T-helper 2 cell treated with Interferon-gamma antibody and Interleukin-4, amounts not matched to agents 5 μg/mL and 100 μg/mL, for 36 hours (primary cell): ENCODE measurements at places on chromosomes 16 and 17.
A peak's percentile ranks its signal among the peaks of the same experiment; 100 is the strongest.

DNA sequence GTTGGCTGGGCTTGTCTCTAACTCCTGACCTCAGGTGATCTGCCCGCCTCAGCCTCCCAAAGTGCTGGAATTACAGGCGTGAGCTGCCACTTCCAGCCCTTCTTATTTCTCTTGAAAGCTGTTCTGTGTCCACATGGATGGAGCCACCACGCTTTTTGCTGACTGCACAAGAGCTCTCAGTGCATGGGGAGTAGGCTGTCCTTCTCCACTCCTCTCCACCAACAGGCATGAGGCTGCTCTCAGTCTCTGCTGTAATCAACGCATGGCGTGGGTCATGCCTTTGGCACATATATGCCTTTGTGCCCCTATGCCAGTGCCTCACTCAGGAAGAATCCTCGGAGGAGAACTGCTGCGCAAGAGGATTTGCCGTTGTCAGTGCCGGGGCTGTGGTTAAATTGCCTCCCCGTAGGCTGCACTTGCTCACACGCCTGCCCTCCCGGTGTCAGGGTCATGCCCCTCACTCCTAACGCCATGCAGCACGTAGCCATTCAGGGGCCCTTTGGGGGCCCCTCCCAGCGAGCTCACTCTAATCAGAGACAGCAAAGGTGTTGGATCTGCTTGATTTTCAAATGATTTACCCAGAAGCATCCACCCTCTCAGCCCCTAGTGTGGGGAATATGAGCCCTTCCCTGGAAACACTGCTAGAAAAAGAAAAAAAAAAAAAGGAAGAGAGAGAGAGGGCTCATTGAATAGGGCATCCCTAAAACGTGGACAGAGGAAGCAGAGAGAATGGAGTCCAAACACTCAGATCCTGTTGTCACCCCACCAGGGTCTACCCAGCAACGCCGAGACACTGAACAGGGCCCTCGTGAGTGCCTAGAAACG is 47.5 kb upstream of the ZCCHC14 start:
- no peak for DNase-seq

- DNase-seq = no peak
These were observed 77.0 kb downstream of the HS3ST2 start for GRCh38 chr16:22890976-22891375.

DNA sequence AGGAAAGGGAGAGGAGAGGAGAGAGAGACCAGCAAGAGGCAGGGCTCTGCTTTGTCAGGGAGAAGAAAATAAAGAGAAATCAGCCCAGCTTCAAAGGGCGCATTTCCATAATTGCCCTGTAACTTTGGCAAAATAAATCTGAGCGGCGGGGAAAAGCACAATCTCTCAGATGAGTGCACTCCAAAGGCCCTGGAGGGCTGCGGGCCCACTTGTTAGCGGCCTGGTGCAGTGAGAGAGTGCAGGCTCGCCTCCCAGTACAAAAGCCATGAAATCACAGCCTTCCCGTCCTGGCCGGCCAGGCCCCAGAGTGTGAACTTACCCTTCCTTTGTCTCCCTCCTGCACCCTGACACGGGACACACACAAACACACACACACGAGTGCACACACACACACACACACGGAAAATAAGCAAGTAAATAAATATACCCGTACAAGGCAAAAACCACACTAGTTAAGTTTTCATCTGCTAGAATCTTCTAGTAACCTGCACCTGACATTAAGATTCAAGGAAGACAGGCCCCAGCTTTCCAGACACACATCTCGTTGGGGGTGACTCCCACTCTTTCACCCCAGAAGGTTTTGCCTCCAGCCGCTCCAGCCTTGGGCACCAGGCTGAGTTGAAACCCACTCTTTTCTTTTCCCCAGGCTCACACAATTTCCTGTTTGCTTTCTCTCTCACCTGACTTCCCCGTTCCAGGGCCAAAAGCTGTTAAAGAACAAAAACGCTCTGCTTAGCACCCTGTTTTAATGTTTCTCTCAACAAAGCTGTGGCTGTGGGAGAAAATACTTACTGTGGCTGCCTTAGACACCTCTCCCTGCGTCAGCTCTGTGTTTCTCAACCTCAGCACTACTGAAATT is 8.5 kb downstream of the IRX3 start:
- no peak for DNase-seq

- no peak for DNase-seq
These were observed 65.1 kb upstream of the TNRC6C start for GRCh38 chr17:77893144-77894044.

- DNase-seq = no peak
These were observed 93.9 kb upstream of the FA2H start for GRCh38 chr16:74868501-74868900.

DNA sequence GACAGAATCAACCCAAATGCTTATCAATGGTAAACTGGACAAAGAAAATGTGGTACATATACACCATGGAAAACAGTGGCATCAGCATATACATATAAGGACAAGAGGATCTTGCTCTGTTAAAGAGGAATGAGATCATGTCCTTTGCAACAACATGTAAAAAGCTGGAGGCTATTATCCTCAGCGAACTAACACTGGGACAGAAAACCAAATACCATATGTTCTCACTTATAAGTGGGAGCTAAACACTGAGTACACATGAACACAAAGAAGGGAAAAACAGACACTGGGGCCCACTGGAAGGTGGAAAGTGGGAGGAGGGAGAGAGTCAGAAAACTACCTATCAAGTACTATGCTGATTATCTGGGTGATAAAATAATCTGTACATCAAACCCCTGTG is 447.3 kb upstream of the MAF start:
- no peak for DNase-seq

DNA sequence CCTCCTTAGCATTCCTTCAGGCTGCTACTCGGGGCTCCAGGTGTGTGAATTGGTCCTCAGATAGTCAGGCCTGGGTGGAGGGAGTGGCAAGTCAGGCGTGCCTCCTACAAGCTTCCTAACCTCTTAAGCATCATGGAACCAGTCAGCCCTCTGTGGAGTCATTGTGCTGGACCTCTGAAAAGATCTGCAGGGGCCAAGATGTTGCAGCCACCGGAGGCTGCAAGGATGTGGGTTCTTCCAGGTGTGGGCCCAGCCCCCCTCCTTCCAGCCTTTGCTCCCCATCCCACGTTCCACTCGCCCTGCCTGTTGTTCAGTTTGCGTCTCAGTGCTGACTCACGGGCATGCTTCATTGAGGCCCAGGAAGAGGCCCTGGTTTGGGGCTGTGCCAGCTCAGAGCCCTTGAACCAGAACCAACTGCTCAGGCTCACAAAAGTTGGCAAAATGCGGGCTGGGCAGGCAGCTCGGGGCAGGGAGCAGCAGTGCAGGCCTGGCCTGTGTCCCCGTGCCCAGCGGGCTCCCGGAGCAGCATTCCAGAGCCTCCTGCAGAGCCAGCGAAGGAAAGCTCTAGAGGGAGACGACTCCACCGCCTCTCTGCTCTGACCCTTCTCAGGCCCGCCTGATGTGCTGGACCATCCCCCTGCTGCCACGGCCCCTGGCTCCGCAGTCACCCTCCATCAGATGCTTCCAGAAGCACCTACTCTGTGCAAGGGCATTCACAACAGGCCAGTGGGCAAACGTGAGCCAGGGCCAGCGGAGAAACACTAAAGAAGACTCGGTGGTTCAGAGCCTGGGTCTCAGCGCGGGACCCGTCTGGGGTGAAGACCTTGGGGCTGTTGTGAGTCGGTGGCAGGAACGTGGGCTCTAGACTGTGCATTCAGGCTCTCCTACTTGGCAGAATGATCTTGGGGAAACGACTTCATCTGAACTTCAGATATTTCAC is 7.5 kb downstream of the LDHD start:
- DNase-seq = peak; percentile 79

GRCh38 chr17:49784636-49785035 is 3.8 kb upstream of the KAT7 start:
- no peak for DNase-seq

GRCh38 chr17:14840616-14841231 is 424.4 kb downstream of the PMP22 start:
- DNase-seq = no peak

- no peak for DNase-seq
These were observed 29.4 kb downstream of the NARF start for GRCh38 chr17:82487910-82488309.

DNA sequence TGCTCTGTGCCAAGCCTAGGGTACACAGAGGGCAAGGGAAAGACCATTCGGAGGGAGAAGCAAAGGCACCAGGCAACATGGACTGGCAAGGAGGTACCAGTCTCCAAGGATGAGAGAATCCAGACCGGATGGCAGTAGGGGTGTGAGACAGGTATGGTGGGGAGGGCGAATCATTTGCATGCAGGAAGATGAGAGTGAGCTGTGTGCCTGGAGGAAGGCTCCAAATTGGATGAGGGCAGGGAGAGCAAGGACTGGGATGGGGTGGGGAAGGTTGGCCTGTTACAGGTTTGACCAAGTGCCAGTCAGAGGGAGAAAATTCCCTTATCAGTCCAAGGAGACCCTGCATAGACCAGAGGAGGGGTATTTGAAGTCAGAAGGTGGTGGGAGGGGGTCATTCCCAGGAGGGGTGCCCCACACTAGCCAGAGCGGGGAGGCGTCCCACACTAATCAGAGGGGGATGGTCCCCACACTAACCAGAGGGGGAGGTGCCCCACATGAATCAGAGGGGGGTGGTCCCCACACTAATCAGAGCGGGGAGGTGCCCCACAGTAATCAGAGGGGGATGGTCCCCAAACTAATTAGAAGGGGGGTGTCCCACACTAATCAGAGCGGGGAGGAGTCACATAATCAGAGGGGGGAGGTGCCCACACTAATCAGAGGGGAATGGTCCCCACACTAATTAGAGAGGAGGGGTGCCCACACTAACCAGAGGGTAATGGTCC is 737 bp downstream of the CANT1 start:
- no peak for DNase-seq

GRCh38 chr16:75271441-75272096 is 20.1 kb upstream of the BCAR1 start:
- DNase-seq = no peak

DNA sequence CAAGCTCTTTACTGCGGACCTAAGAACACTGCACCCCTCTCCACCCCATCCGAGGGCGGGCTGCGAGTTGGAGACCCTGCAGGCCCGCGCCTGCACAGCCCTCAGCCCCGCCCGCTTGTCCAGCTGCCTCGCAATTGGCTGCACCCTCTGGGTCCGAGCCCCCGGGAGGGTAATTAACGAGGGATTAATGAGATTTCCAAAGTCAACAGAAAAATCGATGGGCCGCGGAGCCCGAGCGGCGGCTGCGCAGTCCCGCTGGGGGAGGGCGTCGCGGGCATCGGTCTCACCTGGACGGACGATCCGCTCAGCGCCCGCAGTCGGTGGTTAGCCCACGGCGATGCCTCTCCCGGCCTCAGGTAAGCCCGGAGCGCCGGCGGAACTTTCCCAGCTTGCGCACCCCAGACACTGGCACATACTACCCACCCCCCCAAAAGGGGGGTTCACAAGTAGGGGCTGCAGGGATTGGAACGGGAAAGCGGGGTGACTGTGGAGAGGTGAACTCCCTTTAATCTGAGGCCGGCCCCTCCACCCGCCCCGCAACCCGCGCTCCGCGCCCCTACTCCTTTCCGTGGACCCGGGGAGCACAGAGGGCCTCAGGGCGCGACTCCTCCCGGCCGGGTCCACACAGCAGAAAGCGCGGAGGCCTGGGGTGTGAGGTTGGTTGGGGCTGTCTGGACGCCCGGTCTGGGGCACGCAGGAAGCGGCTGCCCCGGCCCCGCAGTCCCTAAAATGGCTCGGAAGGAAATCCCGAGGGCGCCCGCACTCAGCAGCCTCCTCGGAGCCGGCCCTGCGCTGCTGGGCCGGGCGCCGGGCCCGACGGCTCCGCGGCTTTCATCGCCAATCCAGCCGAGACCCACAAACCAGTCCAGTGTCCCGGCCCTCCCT is at the start of gene OTOP3:
OTOP3 (plus strand) TSS at position 314 of the 885 bp plus-strand sequence; CDS start at position 338, 24 bp downstream.
- DNase-seq = no peak

GRCh38 chr17:50062293-50063243 is 6.7 kb downstream of the ITGA3 start:
- DNase-seq = no peak
